ENCODE measurements at places on chromosomes 4 and X.
A peak's percentile ranks its signal among the peaks of the same experiment; 100 is the strongest.

DNA sequence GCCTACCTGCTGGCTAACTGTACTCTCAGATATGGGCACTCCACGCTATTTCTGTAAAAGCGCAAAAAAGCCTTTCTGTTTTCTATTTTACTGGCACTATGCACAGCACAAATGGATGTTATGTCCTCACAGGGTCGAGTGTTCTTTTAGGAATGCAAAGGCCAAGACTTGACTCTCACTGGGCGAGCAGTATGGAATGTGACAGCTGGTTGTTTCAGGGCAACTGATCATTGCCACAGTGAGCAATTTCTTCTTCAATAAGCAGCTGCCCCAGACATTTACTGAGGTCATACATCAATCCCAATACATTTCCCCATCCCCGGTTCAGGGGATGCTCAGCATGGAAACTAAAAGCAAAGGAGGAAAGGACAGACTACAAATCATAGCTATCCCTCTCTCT lies 58.2 kb downstream of the PDE5A start:
- no peak for DNase-seq

GRCh38 chr4:186739802-186740434 lies 16.3 kb upstream of the FAT1 start:
- no peak for DNase-seq

GRCh38 chr4:101411926-101412325 lies 64.6 kb upstream of the PPP3CA start:
- no peak for DNase-seq

- no peak for DNase-seq
Observed at GRCh38 chr4:150264595-150265161, 186.4 kb downstream of the DCLK2 start.

- no peak for DNase-seq
Observed at GRCh38 chrX:63934791-63935190, 149.8 kb upstream of the ARHGEF9 start.

DNA sequence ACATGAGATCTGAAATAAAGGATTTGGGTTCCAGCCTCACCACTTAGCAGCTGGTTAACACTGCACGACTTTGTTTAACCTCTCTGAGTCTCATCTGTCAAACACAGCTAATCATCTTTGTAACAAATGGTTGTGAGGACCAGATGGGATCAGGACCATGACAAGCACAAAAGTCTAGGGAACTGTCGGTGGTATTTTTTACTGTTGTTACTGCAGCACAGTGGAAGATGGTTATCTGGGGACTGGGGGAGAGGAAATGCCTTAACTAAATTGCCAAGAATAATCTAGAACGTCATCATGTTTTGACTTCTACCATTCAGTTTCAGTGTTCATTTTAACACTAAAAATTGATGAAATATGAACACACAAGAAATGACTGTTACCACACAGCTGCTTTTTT lies 99.5 kb downstream of the ADGRA3 start:
- DNase-seq = no peak

DNA sequence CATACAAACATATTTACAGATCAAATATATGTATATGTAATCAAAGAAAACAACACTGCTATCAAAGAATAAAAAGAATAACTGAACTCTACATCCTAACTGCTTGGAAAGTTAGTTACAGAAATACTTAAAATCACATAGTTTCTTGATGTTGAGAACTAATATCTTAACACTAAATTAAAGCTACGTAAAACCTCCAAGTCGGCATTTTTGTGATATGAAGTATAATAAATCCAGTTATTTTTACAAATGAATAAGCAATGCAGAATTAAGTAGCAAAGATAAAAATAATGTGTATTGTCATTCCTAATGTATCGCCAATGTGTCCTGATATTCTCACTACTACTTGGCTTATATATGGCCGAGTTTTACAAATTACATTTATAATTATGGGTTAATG lies 68.4 kb downstream of the JADE1 start:
- DNase-seq = no peak

DNA sequence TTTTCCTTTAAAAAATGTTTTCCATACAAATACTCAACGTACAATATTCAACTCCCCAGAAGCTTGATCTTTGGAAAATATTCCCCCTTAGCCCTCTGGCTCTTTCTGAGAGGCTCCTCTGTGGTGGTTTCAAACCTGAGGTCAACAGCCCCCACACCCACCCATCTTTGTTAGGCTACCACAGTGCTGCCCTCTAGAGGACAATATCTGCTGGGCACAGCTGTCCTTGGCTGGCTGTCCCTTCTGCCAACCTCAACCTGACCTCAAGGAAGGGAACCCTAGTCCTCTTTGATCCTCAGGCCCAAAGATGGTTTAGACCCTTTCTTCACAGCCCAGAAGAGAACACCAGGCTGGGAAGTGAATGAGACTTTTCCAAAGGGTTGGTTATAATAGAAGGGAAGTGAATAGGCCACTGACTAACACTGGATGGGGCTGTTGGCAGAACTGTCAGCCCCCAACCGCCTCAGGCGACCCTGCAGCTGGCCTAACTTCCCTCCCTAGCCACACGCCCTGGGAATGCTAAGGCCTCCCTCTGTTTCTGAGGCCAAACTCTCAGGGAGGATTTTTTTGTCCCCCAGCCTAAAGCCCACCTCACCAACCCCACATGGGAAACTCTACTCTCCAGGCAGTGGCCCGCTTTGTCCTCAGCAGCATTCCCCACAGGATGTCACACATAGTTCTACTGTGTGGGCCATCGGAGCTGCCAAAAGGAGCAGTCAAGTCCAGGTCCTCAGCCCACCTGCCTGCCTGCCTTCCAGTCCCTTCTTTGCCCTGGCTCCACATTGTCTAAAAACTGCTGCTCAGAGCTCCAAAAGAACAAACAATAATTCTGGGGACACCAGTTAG lies 34.3 kb downstream of the NYX start:
- DNase-seq = no peak

DNA sequence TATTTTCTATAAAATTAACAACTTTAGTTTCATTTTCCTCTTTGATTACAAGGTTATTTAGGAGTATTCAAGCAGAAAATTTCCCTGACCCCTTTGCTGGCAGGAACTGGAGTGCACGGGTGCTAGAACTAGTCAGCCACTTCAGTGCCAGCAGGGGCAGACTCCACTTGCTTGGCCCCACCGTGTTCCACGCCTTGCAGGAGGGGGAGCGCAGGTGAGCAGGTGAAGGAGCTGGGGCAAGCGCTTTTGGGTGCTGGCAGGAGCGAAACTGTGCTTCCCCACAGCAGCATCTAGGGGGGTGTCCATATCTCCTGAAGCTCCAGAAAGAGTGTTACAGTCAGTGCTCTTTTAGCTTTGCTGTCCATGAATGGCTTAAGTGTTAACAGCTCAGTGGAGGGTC lies 45.5 kb downstream of the MID2 start:
- no peak for DNase-seq

DNA sequence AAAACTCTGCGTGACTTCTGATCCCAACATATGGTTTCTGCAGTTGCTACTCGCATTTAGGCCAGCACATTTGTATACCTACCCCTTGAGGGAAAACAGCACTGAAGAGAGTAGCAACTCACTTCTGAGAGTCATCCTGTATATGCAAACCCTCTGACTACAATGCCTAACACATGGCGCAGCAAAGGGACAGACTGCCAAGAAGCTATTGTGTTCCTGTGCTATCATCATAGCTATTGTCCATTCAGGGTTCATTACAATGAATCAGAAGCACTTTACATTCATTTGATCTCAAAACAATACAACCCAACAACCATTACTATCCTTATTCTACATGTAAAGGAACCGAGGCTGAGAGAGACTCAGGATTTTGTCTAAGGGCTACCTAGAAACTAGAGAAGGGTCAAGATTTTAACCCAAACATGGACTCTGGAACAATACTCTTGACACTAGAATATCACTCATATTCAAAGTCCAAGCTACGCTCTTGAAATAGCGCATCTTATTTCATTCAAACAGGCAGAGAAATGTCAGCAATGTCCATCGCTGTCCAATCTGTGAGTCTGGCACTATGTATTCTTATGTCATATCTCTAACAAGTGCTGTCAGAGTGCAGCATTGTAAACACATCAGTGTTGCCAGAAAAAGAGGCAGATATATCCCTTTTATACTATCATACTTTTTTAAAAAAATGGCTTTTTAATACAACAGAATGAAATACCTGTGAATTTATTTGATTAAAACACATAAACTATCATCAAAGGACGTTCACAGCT lies 173.6 kb downstream of the CORIN start:
- no peak for DNase-seq

DNA sequence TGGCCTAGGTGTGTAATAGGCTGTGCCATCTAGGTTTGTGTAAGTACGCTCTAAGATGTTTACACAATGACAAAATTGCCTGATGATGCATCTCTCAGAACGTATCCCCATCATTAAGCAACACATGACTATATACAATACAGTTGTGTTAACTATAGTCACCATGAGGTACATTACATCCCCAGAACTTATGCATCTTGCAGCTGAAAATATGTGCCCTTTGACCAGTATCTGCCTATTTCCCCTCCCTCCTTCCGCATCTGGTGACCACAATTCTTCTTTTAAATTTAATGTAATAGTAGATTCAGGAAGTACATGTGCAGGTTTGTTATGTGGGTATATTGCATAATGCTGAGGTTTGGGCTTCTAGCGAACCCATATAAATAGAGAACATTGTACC lies 239.8 kb upstream of the IL1RAPL1 start:
- DNase-seq = no peak

- no peak for DNase-seq
Observed at GRCh38 chrX:20654596-20655106, 387.9 kb upstream of the RPS6KA3 start.

DNA sequence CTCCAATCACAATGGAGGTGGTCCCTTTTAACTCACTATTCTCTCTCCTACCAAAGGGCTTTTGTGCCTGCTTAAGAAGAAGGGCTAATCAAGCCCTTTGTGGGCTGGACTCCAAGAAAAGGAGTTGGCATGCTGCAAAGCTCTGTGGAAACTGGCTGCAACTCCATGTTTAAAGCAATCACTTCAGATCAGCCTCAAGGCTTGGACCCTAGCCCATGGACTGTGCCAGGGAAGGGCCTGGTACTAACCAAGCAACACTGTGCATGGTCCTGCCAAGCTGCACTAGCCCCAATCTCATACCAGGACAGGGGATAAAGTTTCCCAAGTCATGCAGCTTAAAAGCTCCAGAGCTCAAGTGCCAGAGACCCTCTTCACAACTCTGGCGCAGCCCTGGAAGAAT lies 86.7 kb downstream of the ATP8A1 start:
- no peak for DNase-seq

DNA sequence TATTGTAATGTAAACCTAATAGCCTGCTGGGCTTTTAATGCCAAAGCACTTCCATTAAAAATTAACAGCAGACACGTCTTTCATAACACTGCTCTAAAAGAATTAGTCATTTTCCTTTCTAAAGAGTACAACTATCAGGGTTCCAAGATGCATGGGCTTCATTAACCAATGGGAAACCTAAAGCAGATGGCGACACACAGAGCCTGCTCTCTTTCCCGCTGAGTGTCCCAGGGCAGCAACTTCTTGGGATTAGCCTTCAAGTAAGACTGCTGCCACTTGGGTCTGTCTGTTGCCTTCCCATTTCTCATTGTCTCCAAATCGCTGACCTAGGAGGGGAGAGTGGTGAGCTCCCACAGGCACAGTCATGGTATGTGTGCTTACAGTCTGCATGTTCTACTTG lies 14.0 kb upstream of the PHKA2 start:
- DNase-seq = no peak

DNA sequence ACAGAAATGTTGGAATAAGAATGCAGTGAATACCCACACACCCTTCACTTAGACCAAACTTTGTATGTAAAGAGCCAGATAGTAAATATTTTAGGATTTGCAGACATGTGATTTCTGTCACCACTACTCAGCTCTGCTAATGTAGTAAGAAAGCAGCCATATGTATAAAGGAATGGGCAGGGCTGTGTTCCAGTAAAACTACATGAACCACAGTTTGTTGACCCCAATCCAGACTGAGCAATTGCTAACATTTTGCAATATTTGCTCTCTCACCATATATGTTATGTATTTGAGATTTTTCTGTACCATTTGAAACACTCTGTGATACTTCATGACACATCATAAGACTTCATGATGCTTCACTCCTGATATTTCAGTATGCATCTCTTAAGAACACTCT lies 32.0 kb upstream of the TBC1D1 start:
- no peak for DNase-seq

GRCh38 chr4:139167774-139168444 lies 9.1 kb downstream of the ELF2 start:
- no peak for DNase-seq

GRCh38 chrX:151151665-151152267 lies 24.6 kb upstream of the GPR50 start:
- peak; percentile 3 for DNase-seq

DNA sequence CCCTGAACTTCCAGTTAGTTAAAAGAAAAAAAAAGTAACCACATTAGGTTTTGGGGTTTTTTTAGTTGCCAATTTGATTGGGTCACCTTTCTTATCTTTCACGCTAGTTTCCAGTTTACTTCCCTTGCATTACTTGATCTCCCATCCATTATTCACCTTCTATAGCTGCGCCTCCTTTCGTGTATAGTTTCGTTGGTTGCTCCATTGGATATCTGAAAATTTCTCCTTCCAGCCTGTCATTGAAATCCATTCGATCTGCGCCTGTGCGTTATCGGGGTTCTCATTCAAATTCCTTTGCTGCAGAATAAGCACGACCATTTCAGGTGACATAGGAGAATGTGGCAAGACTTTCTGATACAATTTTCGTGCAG lies 764 bp downstream of the TRAPPC11 start:
- DNase-seq = no peak

- no peak for DNase-seq
Observed at GRCh38 chr4:150886597-150886996, 128.5 kb downstream of the LRBA start.

- no peak for DNase-seq
Observed at GRCh38 chr4:115596265-115597001, 483.0 kb upstream of the NDST4 start.

GRCh38 chr4:106299977-106300376 lies 16.0 kb downstream of the TBCK start:
- no peak for DNase-seq

DNA sequence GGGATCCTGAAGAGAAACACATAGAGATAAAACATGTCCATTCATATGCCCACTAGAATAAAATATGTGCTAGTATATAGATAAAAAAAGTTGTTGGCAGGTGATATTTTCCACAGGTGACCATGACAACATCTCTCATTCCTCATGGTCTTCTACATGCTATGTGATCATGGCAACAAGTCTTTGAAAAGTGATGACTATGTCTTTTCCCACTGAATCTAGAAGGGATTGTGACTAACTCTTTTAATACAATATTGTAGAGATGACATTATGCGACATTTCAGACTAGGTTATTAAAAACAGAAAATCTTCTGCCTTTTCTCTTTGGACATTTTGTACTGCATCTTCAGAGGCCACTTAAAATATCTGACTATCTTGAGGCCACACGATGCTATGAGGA lies 126.0 kb upstream of the GABRA2 start:
- DNase-seq = no peak

DNA sequence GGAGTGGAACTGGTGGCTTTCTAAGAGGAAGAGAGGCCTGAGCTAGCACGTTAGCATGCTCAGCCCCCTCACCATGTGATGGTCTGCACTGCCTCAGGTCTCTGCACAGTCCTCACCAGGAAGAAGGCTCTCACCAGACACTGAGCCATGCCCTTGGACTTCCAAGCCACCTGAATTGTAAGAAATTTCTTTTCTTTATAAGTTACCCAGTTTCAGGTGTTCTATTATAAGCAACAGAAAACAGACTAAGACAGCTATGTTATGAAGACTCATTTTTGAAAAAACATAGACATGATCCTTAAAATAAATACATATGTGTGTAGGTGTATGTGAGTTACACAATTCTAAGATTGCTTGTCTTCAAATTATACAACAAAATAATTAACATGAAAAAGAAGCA lies 74.7 kb downstream of the CEP44 start:
- DNase-seq = no peak
